GF-D8 (cell line): ENCODE measurements at places on chromosomes 1 and 21.

DNA sequence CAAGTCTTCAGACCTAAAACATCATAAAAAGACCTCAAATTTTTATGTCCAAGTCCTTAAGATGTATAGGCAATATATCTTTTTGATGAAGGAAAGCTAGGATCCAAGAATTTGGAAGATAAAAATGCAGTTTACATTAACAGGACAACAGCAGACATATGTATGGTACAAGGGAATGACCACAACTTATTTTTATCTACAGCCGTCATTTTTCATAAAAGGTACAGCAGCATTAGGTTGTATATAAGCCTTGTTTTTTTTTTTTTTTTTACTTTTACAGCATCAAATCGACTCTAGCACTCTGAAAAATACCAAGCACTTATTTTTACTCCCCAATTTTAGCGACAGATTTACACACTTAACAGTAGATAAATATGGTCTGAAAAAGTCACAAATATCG is 1.3 kb downstream of the SRSF10 start:
- DNase-seq = no peak

DNA sequence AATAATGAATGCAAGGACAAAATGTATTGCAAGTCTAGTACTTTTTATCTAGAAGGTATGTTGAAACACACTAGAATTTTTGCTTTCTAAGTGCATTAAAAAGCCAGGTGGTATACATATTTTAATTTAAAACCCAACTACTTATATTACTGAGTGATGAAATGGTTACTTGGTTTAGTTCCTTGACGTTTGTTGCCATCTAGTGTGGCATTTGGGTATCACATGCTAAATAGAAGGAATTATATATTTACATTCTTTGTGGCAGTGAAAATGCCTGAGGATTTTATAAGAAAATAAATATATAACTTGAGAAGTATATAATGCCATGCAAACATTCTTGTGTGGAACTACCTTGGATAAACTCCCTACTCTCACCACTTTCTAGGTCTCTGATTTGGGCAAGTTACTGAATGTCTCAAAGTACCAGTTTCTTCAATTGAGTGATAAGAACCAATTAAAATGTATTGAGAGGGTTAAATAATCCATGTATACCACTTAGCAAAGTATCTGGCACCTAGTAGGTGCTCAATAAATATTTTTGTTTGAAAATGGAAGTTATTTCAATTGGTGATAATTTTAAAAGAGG is 69.6 kb downstream of the SDCCAG8 start:
- peak; percentile 25 for DNase-seq

- DNase-seq = no peak
Observed at GRCh38 chr1:156745881-156746280, 5.0 kb upstream of the MRPL24 start.

DNA sequence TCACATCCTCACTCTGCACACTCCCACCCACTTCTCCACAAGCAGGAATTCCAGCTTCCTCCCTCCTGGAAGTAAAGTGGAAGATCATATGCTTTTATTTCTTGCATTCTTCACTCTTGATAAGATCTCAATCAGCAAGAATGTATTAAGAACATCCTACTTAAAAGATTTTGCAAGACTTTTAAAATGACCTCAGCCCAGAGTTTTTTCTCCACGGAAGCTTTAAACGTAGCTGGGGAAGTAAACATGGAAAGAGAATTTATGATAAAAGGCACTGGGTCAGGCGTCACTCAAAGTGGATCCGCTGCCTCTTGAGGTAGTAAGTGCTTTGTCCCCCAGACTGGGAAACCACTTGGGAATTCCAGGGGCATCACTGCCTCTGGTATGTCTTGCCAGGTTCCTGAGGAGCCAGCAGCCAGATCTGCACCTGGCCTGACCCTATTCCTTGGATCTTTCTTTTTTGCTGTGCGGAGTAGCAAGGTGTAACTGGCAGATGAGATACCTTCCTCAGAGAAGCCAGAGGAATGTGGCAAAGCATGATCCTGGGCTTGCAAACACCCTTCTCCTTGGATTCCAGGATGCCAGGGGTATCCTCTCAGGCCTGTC is 33.9 kb downstream of the CDK18 start:
- DNase-seq = no peak

GRCh38 chr1:236998546-236998945 is 5.7 kb downstream of the MT1HL1 start:
- DNase-seq = no peak

GRCh38 chr1:194004146-194004545 is 817.7 kb upstream of the B3GALT2 start:
- no peak for DNase-seq

DNA sequence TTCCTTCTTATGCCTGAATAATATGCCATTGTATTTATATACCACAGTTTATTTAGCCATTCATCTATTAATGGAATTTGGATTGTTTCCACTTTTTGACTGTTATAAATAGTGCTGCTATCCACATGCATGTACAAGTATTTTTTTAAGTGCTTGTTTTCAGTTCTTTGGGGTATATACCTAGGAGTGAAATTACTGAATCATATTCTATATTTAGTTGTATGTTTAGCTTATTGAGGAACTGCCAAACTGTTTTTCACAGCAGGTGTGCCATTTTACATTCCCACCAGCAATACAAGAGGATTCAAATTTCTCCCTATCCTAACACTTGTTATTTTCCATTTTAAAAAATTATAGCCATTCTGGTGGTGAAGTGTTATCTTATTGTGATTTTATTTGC is 7.6 kb upstream of the HJV start:
- no peak for DNase-seq

GRCh38 chr1:62685431-62685859 is 2.7 kb downstream of the DOCK7 start:
- DNase-seq = no peak

- DNase-seq = no peak
Observed at GRCh38 chr1:56797065-56797685, 22.0 kb downstream of the FYB2 start.

DNA sequence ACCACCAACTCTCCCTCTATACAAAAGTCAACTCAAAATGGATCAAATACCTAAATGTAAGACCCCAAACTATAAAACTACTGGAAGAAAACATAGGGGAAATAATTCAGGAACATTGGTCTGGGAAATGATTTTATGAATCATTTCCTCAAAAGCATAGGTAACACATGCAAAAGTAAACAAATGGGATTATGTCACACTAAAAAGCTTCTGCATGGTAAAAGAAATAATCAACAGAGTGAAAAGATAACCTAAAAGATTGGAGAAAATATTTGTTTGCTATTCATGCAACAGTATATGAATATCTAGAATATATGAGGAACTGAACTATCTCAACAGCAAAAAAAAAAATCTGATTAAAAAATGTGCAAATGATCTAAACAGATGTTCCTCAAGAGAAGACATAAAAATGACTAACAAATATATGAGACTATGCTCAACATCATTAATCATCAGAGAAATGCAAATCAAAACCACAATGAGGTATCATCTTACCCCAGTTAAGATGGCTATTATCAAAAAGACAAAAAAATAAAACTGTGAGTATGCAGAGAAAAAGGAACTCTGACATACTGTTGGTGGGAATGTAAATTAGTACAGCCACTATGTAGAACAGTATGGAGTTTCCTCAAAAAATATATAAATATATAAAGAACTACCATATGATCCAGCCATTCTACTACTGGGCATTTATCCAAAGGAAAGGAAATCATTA is 47.8 kb downstream of the VCAM1 start:
- no peak for DNase-seq

DNA sequence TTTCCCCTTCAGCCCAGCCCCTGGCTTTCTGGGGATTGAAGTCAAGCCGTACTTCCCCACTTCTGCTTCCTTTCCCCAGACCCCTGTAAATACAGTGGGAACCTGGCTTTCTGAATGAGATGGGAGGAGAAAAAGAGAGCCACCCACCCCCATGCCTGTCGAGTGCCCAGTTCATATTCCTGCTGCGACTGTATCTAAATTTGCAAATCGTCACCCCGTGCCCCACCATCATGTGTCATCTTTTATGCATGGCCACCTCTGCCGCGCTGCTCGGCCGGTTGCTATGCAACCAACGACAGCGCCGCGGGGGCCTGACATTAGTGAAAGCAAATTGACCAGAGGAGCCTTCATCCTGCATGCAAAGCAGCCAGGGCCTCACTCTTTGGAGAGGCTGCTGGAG is 143.0 kb downstream of the ELAVL4 start:
- no peak for DNase-seq

- no peak for DNase-seq
Observed at GRCh38 chr1:243730487-243731150, 119.4 kb downstream of the AKT3 start.

DNA sequence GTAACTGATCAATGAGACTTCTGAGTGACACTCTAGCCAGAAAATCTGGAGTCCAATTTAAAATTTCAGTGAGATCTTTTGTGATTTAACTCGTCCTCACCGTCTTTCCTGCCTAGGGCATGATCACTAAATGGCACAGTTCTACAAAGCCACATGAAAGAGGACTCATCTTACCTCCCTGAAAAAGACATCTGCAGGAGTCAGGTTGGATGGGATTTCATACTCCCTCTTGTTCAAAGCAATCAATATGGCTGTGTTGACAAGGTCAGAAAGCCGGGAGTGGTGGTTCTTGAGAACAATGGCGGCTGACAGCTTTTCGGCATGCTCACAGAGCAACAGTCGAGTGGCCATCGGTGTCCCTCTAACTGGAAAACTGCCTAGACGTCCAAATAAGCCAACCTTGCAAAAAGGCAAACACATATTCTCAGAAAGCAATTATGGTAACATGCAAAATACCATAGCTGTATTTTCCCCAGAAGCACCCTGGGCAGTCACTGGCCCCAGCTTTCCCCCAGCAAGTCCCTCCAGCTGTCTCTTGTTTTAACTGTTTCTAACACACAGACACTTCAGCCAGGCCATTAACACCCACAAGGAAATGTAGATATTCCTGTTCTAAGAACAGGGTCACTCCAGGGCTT is 36.6 kb upstream of the ACTA1 start:
- DNase-seq = no peak

- no peak for DNase-seq
Observed at GRCh38 chr1:14553711-14554110, 44.8 kb upstream of the KAZN start.
